SJSA1 (cell line): ENCODE measurements at places on chromosomes 5 and 9.
A peak's percentile ranks its signal among the peaks of the same experiment; 100 is the strongest.

- no peak for DNase-seq
- H3K27ac ChIP-seq, result no peak overlapping the region
- no peaks in the 10 kb centered on the region for H3K27me3 ChIP-seq
- no peak overlapping the region for H3K4me3 ChIP-seq
- no peaks in the 10 kb centered on the region for H3K36me3 ChIP-seq
- no peaks in the 10 kb centered on the region for H3K4me1 ChIP-seq
These were observed 98.7 kb upstream of the PALM2AKAP2 start for GRCh38 chr9:109681301-109681700.

DNA sequence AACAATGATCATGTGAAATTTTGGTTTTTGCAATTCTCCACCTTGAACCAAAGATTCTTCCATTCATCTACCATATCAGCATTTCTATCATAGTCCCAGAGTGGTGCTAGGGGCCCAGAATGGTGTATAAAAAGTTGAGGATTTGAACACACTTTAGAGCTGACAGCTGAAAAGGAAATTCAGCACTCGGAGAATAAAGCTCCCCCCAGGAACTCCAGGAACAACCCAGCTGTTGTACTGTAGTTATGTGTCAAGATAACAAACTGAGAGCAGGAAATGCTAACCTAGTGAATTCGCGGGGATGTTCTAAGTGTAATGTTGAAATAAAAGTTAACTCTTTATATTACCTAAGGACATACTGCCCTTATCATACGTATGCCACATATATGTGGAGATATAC, 216.7 kb downstream of the NFIB start:
- H3K4me3 ChIP-seq, result no peak overlapping the region
- no peaks in the 10 kb centered on the region for H3K27me3 ChIP-seq
- no peak overlapping the region; the same call in 1 of the 2 replicates for H3K27ac ChIP-seq
- peaks cover 26% of the 10 kb centered on the region for H3K4me1 ChIP-seq

DNA sequence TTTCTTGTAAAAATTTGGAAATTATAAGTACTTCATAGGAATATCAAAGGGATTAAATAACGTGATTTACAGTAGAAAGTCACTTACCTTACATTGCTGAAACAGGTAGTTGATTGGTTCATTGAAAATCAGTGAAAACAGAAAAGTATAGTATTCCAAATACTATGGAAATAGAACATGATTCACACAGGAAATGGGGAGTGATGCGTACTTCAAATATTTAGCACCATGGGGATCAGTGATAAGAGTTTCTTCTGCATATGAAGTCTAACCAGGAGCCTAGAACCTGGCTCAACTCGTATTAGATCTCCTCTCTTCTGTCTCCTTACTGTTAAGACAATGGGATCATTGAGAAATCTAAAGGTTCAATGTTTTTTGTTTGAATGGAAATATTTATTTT, 133.3 kb downstream of the FAM174A start:
- H3K27ac ChIP-seq, result no peak overlapping the region
- DNase-seq, result no peak
- H3K27me3 ChIP-seq, result no peaks in the 10 kb centered on the region
- H3K4me3 ChIP-seq, result no peak overlapping the region

DNA sequence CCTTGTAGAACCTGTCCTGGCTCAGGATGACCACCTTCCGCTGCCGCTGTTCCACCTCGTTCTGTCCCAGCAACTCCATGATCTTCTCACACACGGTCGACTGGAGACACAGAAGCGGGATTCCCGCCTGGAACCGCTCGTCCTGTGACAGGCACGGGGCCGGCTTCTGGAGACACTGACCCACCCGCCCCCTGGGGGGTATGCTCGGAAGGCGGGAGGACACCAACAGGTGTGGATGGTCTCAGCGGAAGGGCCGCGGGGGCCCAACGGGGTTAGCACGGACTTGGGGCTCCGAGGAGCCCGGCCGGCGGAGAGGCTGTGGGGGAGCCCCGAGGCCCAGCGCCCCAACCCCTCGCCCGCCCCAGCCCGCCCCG, 530 bp downstream of the UCK1 start:
- H3K27me3 ChIP-seq, result no peaks in the 10 kb centered on the region
- H3K4me1 ChIP-seq, result peaks cover 16% of the 10 kb centered on the region
- peak; percentile 22 for DNase-seq
- H3K4me3 ChIP-seq, result peak overlapping the region; percentile 88

- H3K36me3 ChIP-seq, result no peaks in the 10 kb centered on the region
- H3K27ac ChIP-seq, result no peak overlapping the region
- H3K27me3 ChIP-seq, result no peaks in the 10 kb centered on the region
- no peaks in the 10 kb centered on the region for H3K4me1 ChIP-seq
- H3K4me3 ChIP-seq, result no peak overlapping the region
These were observed 482.9 kb downstream of the AGTPBP1 start for GRCh38 chr9:85258823-85259370.

DNA sequence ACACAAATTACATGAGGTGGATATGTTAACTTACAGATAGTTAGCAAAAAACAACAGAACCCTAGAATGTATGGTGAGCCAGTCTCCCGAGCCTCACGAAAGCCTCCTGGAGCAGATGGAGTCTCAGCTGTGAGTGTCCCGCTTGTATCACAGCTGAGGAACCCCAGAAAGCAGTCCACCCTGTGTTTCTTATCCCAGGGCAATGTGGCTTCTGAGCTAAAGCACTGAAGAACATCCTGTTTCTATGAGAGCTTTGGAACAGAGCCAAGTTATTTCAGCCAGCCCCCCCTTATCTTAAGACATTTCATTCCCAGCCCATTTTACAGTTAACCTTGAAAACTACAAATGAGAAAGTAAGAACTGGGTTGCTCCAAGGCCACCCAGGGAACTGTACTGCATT, 1220.9 kb upstream of the CDH6 start:
- DNase-seq, result no peak
- H3K4me3 ChIP-seq, result no peak overlapping the region
- no peaks in the 10 kb centered on the region for H3K36me3 ChIP-seq
- H3K27ac ChIP-seq, result no peak overlapping the region

DNA sequence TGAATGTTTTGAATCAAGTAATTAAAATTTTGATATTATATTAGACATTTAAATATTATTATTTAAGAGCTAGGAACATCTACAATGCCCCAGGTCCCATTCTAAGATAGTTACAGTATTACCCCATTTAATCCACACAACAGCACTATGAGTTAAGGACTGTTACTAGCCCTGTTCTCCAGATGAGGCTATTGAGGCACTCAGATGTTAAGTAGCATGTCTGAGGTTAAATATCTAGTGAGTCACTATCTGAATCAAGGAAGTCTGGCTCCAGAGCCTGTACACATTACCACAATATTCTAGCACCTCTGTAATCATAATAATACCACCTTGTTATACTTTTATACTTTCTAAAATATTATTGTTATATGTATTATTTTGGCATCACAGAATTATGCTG, 304.6 kb downstream of the PDE4D start:
- H3K4me3 ChIP-seq, result no peak overlapping the region
- no peak overlapping the region for H3K27ac ChIP-seq
- no peaks in the 10 kb centered on the region for H3K36me3 ChIP-seq
- no peaks in the 10 kb centered on the region; the same call in 1 of the 2 replicates for H3K27me3 ChIP-seq
- peaks cover 11% of the 10 kb centered on the region for H3K4me1 ChIP-seq

DNA sequence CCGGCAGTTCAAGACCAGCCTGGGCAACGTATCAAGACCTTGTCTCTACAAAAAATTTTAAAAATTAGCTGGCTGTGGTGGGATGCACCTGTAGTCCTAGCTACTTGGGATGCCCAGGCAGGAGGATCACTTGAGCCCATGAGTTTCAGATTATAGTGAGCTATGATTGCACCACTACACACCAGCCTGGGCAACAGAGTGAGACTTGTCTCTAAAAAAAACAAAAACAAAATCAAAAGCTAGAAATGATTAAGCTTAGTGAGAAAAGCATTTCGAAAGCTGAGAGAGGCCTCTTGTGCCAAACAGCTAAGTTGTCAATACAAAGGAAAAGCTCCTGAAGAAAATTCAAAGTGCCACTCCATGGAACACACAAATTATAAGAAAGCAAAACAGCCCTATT, 4.8 kb downstream of the FAM151B start:
- H3K27me3 ChIP-seq, result no peaks in the 10 kb centered on the region
- H3K4me3 ChIP-seq, result no peak overlapping the region
- H3K27ac ChIP-seq, result no peak overlapping the region
- H3K36me3 ChIP-seq, result no peaks in the 10 kb centered on the region
- H3K4me1 ChIP-seq, result no peaks in the 10 kb centered on the region
- DNase-seq, result no peak

DNA sequence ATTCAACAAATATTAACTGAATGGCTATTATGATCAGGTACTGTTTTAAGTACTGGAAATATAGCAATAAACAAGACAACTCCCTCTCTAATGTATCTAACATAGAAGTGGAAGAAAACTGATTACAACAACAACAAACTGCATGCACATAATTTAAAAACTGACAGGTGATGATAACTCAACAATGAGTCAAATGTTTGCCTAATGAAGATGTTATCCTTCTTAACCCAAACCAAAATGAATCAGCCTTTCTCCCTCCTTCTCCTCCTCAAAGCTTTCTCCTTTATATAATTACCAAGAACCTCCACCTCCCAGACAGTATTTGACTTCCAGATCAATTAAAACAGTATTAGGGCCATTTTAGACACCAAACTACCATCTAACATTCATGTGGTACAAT, 49.3 kb downstream of the RICTOR start:
- H3K4me3 ChIP-seq, result no peak overlapping the region
- peaks cover 3% of the 10 kb centered on the region for H3K36me3 ChIP-seq
- no peak for DNase-seq
- H3K27me3 ChIP-seq, result no peaks in the 10 kb centered on the region
- no peak overlapping the region for H3K27ac ChIP-seq
- peaks cover 5% of the 10 kb centered on the region; the same call in 1 of the 2 replicates for H3K4me1 ChIP-seq

- no peak overlapping the region for H3K4me3 ChIP-seq
- H3K27ac ChIP-seq, result no peak overlapping the region
- H3K4me1 ChIP-seq, result peaks cover 18% of the 10 kb centered on the region
- H3K36me3 ChIP-seq, result no peaks in the 10 kb centered on the region
- no peaks in the 10 kb centered on the region for H3K27me3 ChIP-seq
- peak; percentile 66 for DNase-seq
These were observed 317.1 kb upstream of the CLINT1 start for GRCh38 chr5:158175934-158176481.

- no peak overlapping the region for H3K4me3 ChIP-seq
- H3K27ac ChIP-seq, result peak overlapping the region; percentile 29
- H3K27me3 ChIP-seq, result no peaks in the 10 kb centered on the region
- H3K36me3 ChIP-seq, result peaks cover 5% of the 10 kb centered on the region
- H3K4me1 ChIP-seq, result peaks cover 56% of the 10 kb centered on the region
These were observed 1.6 kb upstream of the ST6GALNAC4 start for GRCh38 chr9:127918183-127919107.

GRCh38 chr9:136316896-136317676, 10.3 kb upstream of the GPSM1 start:
- H3K4me3 ChIP-seq, result no peak overlapping the region
- no peak for DNase-seq
- H3K27ac ChIP-seq, result no peak overlapping the region
- H3K36me3 ChIP-seq, result no peaks in the 10 kb centered on the region

DNA sequence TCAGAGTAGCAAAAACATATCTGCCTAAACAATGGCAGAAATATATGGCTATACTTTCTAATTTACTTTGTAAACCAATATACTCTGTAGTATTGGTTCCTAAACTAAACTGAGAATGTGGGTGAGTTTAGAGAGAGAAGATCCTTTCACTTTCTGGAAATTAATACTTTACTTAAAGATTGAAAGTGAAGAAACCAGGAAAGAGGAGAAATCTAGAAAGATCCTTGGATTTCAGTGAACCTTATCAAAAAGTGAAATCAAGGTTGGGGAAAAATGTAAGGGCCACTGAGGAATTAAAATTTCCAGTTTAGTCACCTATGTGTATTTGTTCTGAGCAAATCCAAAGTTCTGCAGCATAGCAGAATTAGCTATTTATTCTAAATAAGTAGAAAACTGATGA, 5.9 kb downstream of the SLC38A9 start:
- H3K27ac ChIP-seq, result no peak overlapping the region
- H3K4me1 ChIP-seq, result peaks cover under 1% of the 10 kb centered on the region; the same call in 1 of the 2 replicates
- no peak for DNase-seq
- H3K27me3 ChIP-seq, result no peaks in the 10 kb centered on the region

DNA sequence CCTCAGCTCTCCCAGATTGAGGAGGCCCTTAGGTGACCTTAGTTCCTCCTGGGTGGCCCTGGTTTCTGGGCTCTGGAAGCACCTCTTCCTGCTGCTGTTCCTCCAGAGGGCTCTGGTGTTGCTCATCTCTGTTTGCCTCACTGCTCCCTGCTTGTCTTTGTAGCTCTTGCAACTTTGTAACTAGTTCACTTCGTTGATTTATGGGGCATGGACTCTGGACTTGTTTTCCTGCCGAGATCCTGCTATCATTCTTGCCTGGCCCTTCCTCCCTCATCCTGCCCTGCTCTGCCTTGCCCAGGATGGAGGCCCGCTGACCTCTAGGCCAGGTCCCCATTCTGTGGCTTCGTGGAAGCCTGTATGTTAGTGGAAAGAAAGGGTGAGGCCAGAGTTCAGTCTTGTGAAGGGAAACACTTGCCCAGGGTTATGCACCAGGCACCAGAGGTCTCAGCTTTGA, 169.3 kb downstream of the MACROH2A1 start:
- H3K4me1 ChIP-seq, result peaks cover 8% of the 10 kb centered on the region
- H3K27ac ChIP-seq, result no peak overlapping the region
- H3K4me3 ChIP-seq, result no peak overlapping the region
- DNase-seq, result no peak
- no peaks in the 10 kb centered on the region for H3K36me3 ChIP-seq

- no peak overlapping the region for H3K4me3 ChIP-seq
- H3K4me1 ChIP-seq, result no peaks in the 10 kb centered on the region
- no peak for DNase-seq
- no peaks in the 10 kb centered on the region for H3K36me3 ChIP-seq
These were observed 183.9 kb upstream of the DMAC1 start for GRCh38 chr9:7983490-7983889.

DNA sequence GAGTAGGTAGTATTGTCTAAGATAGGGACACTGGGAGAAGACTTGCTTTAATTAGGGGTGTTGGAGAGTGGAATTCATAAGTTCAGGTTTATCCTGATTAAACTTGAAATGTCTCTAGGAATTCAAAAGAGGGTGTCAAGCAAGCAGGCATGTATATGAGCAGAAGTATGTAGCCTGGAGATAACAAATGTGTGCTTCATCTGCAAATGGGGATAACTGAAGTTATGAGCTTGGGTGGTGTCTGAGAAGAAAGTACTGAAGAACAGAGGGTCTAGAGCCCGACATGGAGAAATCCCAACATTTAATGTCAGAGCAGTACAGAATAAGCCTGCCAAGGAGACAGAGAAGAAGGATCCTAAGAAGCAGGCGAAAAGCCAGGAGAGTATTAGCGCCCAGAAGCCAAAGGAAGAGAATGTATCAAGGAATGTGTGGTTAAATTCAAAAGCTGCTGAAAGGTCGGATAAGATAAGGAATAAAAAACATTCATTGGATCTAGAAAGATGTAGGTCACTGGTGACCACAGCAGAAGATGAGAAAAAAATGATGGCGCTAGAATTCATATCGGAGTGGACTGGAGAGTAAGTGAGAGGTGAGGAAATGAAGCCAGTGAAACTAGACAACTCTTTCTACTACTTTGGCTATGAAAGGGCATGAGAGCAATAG, 401.5 kb upstream of the PIK3R1 start:
- no peak overlapping the region for H3K27ac ChIP-seq
- H3K36me3 ChIP-seq, result no peaks in the 10 kb centered on the region
- DNase-seq, result no peak
- H3K27me3 ChIP-seq, result no peaks in the 10 kb centered on the region

- no peak for DNase-seq
- H3K27me3 ChIP-seq, result no peaks in the 10 kb centered on the region
- H3K4me3 ChIP-seq, result no peak overlapping the region
- peaks cover 49% of the 10 kb centered on the region for H3K4me1 ChIP-seq
These were observed 45.5 kb downstream of the RXRA start for GRCh38 chr9:134371731-134372130.

GRCh38 chr9:133333566-133333965, 2.4 kb downstream of the SURF6 start:
- H3K4me3 ChIP-seq, result no peak overlapping the region
- H3K27me3 ChIP-seq, result no peaks in the 10 kb centered on the region
- no peak overlapping the region for H3K27ac ChIP-seq
- peaks cover 15% of the 10 kb centered on the region for H3K4me1 ChIP-seq
- DNase-seq, result no peak
